ENCODE measurements at places on chromosomes 13 and 19.

- DNase-seq, result no peak
Observed at GRCh38 chr13:102911336-102911735, 65.5 kb downstream of the ERCC5 start.

- DNase-seq, result no peak
Observed at GRCh38 chr19:42051166-42052115, 18.6 kb downstream of the GRIK5 start.

DNA sequence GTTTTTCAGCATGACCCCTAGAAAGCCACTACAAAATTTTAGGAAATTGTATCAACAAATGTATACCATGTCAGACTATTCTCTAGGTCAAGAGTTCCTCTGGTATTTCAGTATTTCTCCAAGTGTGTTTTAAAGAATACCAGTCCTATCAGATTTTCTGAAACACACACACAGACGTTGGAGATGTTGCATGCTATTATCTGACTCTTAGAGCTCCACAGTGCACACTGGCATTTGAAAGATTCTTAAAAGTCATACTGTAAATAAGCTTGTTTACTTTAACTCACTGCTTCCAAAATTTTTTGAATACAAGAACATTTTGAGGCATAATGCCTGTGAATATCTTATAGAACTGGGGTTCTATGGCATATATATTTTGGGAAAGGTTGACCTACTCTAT, 33.8 kb upstream of the VWA8 start:
- DNase-seq, result peak; percentile 53

GRCh38 chr19:10501971-10502523, 1.1 kb downstream of the KEAP1 start:
- DNase-seq, result peak; percentile 78

DNA sequence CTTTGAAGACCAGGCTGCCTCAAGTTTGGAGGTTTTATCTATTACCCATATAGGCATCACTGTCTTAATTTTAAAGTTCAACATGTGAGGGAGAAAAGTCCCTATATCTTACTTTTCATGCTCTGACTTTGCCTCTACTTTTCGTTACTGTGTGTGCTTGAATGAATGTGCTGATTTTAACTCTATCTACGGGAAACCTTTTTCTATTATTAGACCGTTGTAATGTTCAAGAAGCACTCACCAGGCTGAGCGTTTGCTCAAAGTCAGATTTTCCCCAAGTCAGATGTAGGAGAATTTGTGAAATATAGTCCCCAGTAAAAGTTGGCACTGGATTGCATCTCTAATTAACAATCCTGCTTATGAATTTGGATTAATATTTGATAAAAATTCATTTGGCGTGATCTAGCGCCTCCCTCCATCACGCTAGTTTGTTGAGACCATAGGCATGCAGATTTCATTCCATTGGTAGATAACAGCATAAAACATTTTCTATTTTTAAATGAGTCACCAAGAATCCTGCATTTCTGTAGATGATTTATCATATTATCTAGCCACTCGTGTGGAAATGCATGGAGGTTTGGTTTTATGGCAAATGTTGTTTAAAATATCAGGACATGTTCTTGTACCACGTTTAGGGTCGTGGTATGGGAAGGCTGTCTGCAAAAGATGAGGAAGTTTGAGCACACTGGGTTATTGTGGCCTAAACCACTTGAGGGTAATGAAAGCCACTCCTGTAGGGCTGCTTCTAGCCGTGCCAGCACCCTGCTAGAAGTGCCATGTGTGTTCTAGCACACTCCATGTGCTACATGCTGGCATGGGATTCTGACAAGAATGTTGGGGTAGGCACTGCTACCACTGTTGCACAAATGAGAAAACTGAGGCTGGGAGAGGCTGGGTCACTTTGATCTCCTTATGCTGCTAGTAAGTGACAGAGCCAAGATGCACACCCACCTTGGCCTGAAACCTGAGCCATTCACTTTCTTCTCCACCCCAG, 179.4 kb downstream of the FGF9 start:
- DNase-seq, result no peak

DNA sequence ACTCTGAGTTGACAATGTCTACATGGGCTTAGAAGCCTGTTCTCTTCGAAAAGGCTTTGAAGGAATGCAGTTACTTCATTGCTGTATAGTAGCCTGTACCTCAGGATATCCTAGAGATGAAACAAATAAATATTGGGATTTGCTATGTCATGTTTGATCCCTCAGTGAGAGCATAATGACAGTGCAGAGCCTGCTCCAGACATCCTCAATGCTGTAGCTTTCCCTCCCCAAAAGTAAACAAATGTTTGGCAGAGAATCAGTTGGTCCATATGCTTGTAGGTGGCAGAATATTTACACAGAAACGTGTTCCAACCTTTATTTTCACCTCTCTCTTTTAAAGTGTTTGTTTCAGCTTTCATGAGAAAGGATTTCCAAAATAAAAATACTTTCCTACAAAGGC, 515.3 kb upstream of the SGCG start:
- no peak for DNase-seq

- DNase-seq, result peak; percentile 38
Observed at GRCh38 chr19:41802770-41803169, 6.4 kb downstream of the CEACAM3 start.

GRCh38 chr13:110231348-110232047, 75.5 kb downstream of the COL4A1 start:
- DNase-seq, result no peak

DNA sequence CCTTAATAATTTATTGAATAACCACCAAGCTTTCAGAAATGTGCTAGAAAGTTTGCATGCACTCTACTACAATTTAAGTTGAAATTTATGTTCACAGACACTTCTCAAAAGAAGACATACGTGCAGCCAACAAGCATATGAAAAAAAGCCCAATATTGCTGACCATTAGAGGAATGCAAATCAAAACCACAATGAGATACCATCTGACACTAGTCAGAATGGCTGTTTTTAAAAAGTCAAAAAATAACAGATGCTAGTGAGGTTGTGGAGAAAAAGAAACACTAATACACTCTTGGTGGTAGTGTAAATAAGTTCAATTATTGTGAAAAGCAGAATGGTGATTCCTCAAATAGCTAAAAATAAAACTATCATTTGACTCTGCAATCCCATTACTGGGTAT, 308.8 kb upstream of the PCDH9 start:
- DNase-seq, result no peak

DNA sequence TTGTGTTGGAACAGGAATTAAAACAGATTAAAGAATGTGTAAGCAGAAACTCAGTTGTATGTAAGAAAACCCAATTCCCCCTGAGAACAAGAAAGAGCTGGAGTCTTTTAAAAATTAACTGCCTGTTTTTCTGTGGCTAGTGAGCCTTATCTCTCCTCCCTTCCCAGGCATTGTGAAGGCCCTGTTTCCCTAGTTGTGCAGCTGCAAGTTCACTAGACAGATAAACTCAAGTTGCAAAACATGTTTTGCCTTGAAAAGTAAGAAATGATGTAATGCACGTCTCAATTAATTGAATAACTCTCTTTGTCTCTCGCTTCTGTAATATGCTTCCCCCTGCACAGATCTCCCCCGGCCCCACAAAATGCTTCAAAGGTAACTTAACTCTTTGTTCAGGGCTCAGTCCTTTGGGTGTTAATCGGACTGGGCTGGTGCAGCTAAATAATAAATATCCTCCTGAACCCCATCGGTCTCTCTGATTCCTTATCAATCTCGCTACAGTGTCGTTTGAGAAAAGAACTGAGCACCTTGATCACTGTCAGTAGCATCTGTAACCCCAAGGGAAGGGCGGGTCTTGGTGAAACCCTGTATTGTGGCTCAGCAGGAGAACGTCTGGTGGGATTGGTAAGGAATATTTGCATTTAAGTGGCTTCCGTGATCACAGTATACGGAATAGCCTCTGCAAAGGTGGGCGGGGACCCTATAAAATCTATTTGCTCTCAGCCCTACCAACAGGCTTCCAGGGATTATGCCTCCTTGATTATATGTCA, 1.6 kb upstream of the ZNF556 start:
- peak; percentile 92 for DNase-seq

DNA sequence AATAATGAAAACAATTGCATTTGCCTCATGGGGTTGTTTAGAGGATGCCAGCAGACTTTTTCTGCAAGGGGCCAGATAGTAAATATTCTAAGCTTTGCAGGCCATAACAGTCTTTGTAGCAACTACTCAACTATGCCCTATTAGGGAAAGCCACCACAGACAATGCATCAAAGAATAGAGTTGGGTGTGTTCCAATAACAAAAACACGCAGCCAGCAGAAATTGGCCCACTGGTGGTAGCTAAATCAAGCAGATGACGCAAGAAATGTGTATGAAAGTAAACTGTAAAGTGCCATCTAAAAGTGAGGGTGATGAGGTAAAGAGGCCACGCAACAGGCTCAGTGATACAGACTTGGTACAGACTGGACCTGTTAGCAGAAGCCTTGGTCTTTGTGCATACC, 75.2 kb upstream of the SIAH3 start:
- no peak for DNase-seq

GRCh38 chr19:14677464-14677863, 2.8 kb upstream of the ADGRE3 start:
- DNase-seq, result no peak

- peak; percentile 79 for DNase-seq
Observed at GRCh38 chr19:50723069-50723468, at the start of gene CLEC11A. TSS of gene CLEC11A (plus strand) at chr19:50723364. CDS start at chr19:50723526, 162 bp downstream.

DNA sequence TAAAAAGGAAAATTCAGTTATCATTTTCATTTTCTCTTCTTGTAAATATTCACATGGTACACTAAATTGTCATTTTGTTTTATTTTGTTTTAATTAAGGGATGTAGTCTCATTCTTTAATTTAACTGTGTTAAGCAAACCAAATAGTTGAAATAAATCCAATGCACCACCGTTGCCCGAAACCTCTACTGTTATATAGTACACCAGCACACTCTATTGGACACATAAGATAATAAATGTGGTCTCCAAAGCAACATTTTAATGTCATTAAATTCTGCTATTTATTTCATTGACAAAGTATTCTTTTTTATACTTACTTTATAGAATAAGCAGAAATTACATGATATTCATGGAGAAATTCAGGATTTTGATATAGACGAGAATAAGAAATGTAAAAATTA, 156.4 kb upstream of the FREM2 start:
- DNase-seq, result peak; percentile 38

Data from hematopoietic multipotent progenitor cell treated with erythropoietin and hydrocortisone succinate and interleukin-3 and kit ligand, for 4 days (in vitro differentiated cells).